ENCODE measurements at places on chromosomes 7 and 10.

GRCh38 chr7:35253460-35253709 lies 515 bp downstream of the TBX20 start:
- peak; percentile 76 for ATAC-seq

DNA sequence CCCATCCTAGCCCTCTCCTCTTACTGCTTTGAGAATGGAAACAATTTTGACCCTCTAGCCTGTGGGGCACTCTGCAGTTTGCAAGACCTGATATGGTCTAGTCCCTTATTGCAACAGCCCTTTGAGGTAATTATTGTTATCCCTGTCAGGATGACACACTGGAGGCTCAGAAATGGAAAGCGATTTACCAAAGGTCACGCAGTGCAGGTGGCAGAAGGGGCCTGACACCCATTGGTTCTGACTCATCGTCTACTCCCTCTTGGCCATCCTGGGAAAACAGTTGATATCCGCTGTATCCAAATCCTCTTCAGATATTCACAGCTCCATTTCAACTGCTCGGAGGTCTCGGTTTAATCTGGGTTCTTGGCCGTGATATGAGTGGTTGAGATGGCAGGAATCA lies 44.7 kb upstream of the AQP1 start:
- ATAC-seq = no peak

DNA sequence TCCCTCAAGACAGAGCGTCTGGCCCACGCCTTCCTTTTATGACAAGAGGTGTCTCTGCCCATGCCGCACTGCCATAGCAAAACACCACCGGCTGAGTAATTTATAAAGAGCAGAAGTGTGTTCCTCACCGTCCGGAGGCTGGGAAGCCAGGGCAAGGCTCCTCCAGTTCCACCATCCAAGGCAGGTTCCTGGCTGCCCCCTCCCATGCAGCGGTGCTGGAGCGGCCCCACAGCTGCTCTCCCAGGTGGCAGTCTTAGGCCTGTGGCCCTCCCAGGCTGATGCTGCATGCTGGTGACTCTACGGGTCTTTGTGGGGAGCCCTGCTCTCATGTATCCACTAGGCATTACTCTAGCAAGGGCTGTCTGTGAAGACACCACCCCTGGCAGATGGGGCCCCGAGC lies 113.1 kb downstream of the TCERG1L start:
- ATAC-seq = no peak

DNA sequence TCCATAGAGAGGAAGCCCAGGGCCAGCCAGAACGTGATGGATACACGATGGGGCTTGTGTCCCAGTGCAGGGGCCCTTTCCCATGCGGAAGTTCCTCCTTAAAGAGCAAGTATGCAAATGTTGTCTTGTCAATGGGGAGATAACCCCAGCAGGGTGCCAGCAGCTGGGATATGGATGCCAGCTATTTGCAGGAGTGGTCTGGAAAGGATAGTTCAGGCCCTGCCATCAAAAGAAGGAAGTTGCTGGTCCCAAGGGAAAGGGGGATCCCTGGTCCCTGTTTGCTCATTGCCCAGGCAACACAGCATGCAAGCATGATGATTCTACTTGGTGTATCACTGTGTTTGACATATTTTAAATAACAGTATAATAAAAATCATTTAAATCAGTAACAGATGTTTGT lies 73.1 kb upstream of the HECW1 start:
- peak; percentile 26 for ATAC-seq

GRCh38 chr10:72353965-72354355 lies 759 bp downstream of the DNAJB12 start:
- peak; percentile 21 for ATAC-seq

DNA sequence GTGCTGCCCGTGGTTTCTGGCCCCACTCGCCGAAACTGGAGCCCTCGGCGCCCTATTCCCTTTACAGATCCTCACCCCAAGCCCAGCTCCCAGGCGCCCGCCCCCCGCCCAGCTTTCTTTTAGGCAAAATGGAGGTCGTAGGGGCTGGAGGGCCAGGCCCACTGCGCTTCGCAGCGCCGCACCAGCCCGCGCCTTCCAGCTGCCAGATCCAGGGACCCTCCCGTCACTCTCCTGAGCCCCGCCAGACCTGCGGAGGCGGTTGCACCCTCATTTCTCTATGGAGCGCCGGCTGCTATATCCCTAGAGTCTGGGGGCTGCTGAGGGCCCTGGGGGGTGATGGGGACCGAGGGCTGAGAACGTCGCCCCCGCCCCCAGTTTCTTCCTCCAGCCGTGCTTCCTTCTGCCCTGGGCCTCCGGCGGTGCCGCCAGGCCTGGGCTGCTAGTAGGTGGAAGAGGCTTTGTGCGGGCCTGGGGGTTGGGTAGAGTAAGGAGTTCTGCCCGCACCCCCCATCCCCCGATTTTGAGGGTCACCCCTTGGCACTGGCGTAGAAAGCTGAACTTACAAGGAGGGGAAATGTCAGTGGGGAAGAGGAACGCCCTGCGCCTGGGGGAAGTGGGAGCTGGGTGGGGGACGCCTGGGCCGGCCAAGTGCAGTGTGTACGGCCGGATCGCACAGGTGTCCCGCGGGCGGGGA lies 1.0 kb downstream of the GNB2 start:
- ATAC-seq = peak; percentile 3

DNA sequence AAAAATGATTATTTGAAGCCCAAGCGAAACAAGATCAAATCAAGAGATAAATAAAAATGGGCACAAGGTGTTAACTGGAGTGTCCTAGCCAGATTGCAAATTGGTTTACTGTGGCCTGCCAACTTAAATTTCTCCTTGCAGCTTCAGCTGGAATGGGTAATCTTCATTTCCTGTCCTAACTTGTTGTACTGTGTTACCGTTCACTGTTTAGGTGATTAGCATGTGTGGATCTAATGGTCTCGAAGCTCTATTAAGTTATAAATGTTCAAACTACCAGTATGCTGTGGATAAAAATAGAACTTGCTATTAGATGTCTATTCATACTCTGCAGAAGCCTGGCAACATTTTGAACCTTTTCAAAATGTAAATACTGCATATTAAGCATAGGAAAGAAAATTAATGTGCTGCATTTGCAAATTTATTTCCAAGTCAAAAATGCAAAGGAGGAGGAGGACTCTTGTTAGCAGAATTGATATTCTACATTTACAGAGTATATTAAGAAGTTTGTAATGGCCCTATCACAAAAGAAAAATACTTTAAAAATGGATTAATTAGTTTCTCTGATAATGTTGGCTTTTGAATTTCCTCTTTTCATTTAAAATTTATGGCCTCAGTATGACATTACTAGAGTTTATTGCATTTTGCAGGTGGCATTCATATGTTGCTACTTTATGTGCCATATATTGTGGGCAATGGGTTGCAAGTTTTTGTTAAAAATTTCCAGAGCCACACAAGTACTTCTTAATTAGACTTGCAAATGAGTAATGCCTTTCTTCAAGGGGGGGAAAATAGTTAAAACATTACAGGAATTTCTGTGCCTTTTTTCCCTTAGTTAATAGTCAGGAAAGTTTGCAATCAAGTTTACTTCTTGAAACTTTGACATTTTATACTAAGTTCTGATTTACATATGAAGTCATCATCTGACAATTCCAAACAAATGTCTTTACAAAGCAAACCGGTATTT lies 92.1 kb downstream of the CABCOCO1 start:
- no peak for ATAC-seq

DNA sequence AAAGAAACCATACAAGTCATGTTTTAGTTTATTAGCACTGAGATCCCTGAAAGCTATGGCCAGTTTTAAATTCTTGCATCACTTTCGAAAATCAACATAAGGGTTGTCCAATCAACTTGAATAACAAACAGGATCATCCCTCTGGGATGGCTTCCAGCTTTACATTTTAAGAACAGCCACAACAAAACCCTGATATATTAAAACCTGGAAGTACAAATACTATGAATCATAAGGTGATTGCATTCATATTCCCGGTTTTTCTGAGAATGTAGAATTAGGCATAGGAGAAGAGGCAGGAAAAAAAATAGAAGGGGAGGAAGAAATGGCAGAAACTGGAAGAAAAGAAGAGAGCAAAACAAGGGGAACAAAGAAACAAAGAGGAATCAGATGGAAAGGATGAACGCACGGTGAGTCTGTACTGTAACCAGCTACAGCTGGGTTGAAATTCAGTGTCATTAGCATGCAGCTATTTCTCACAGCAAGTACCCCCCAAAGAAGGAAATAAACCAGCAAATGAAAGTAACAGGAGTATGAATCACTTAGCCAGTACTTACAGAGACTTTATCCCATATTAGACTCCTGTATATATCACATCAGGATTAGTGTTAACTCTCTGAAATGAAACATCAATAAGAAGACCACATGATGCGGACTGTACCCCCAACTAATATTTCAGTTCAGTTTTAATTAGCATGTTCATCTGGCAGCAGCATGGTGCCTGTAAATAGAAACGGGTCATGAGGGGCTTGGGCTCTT lies 301.3 kb downstream of the RNLS start:
- peak; percentile 91 for ATAC-seq

GRCh38 chr10:64365663-64366062 lies 844.5 kb downstream of the REEP3 start:
- no peak for ATAC-seq

- no peak for ATAC-seq
Measured at GRCh38 chr10:2619472-2619871, 447.9 kb upstream of the PFKP start.

Measured in SK-N-SH treated with all-trans-retinoic acid at 6 μM for 48 hours (cell line).